Small intestine (tissue), 16 donors: ENCODE measurements at places on chromosomes 6 and 20.

DNA sequence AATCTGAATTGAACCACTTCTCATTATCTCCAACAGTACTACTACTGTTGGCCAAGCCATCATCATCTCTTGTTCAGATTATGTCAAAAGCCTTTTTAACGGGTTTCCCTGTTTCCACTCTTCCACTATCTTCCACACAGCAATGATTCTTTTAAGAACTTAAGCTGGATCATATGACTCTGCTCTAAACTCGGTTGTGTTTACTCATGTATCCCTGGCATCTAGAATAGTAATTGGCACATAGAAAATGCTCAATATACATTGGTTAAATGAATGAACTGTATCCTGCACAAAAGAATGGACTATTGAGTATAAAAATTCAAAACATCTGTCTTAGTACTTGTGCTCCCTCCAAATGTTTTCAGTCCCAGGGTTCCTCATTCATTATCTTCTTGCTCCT is 2.8 kb upstream of the COX7A2 start:
- no peak for DNase-seq

DNA sequence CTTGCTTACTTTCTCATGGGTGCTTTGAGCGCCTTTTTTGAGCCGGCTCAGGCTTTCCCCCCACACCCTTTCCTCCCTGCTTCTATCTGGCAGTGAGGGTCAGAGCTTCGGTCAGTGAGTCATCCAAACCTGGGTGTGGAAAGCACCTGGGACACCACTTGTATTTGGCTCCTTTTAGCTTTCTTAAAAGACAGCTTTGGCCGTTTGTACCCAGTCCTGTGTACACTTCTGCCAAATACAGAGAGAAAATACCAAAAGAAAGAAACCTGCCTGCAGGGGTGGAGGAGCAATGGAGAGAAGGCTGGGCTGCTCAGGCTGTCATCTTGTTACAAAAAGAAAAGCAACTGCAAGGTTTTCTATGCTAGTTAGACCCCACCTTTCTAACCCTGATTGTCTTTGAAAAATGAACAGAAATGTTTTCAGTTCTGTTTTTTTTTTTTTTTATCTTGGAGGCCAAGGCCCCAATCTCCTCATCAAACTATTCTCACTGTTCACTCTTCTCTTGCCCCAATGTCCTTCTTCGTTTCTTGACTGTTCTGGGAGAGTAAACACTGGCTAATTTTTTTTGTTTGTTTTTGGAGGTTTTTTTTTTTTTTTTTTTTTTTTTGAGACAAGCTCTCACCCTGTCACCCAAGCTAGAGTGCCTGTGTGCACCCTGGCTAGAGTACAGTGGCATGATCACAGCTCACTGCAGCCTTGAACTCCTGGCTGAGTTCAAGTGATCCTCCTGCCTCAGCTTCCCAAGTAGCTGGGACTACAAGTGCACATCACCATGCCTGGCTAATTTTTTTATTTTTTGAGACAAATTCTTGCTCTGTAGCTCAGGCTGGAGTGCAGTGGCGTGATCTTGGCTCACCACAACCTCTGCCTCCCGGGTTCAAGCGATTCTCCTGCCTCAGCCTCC is 76.4 kb downstream of the SSR1 start:
- no peak for DNase-seq

DNA sequence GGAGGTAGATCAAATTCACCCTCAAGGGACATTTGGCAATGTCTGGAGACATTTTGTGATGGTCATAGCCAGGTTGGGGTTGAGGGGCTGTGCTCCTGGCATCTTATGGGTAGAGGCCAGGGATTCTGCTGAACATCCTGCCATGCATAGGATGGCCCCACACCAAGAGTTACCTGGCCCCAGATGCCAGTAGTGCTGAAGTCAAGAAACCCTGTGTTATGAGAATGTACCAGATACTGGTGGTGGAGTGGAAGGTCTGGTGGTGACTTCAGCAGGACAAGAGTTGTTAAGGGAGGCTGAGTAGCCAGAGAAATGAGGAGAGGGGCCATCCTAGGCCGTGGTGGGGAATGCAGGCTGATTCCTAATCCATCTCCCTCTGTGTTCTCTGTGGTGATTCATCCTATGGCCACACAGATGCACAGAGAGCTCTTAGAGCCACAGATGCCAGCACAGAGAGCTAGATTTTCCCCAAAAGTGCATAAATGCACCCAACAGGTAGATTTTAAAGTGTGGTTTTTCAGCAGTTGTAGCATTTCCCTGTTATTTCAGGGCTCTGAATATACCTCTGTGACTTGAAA is 43.6 kb downstream of the CDYL start:
- no peak for DNase-seq

DNA sequence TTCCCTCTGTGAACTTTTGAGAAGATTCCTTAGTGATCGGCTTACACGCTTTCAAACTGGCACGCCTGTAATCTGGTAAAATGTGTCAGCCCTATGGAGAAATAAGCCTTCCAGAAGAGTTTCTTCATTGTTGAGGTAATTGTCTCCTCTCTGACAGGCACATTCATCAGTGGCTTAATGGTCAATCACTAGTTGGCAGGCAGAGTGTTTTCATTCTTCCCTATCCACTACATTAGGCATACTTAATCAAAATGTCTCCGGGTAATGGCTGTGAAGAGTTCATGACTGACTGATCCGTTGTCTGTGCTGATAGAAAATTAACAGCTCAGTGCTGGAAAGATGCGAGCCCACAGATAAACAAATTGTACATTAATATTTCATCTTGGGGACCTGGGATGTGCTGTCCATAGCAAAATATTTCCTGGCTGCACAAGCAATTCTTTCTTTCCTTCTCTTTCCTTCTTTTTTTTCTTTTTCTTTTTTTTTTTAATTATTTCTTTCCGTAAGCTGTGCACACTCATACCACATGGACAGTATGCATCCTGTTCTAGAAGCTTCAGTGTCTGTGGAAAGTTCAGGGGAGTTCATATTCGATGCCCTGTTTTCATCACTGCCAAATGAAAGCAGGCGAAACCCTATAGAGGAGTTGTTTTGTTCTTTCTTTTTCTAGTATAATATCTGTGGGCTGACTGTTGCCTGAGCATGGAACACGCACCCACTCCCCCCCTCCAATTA is 31.4 kb downstream of the TSHZ2 start:
- no peak for DNase-seq

- no peak for DNase-seq
Observed at GRCh38 chr6:94902974-94903628, 674.2 kb upstream of the MANEA start.
